ENCODE measurements at places on chromosomes 1 and 21.

GRCh38 chr21:39161064-39161463 is 22.2 kb downstream of the PSMG1 start:
- no peak for DNase-seq

- DNase-seq = no peak
Observed at GRCh38 chr1:21294266-21294989, 4.2 kb upstream of the ECE1 start.

- DNase-seq = no peak
Observed at GRCh38 chr1:34645109-34645688, 109.6 kb upstream of the GJB5 start.

- no peak for DNase-seq
Observed at GRCh38 chr1:214476229-214476985, 75.0 kb downstream of the PTPN14 start.

- DNase-seq = no peak
Observed at GRCh38 chr21:23009360-23009759, 2011.2 kb downstream of the NCAM2 start.

GRCh38 chr1:232998138-232998537 is 47.7 kb downstream of the NTPCR start:
- DNase-seq = no peak

DNA sequence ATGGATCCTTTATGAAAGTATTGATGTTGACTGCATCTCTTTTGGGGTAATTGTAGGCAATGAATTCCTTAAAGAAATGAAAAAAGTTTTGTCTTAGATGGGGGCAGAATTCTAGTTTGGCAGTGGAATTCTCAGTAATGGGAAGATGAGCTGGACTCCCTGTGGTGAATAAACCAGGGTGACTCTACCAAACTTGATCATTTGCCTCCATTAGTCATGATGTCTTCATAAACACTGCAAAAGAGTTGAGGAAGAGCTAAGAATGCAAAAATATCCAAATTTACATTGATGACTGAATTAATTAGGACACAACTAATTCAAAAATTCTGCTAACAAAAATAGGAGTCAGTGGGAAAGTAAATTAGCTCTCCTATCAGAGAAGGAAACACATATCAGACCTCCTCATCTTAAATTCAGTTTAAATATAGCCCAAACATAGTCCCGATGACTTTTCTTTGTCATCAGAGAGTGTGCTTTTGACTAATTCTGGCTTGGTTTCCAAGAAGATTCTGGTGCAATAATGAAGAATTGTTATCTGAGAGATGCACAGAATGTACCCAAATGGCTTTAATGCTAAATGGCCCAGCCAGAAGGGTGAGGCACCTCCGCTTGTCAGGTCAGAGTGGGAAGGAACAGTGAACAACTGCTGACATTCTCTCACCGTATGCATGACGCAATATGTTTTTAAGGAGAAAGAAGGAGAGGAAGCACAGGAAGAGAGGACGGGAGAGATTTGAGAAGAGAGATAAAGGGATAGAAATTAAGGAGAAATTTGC is 525.1 kb downstream of the LMO4 start:
- DNase-seq = no peak

- DNase-seq = no peak
Observed at GRCh38 chr1:215416497-215416896, 150.6 kb upstream of the KCTD3 start.

- DNase-seq = no peak
Observed at GRCh38 chr1:51270751-51271150, 34.7 kb downstream of the RNF11 start.

DNA sequence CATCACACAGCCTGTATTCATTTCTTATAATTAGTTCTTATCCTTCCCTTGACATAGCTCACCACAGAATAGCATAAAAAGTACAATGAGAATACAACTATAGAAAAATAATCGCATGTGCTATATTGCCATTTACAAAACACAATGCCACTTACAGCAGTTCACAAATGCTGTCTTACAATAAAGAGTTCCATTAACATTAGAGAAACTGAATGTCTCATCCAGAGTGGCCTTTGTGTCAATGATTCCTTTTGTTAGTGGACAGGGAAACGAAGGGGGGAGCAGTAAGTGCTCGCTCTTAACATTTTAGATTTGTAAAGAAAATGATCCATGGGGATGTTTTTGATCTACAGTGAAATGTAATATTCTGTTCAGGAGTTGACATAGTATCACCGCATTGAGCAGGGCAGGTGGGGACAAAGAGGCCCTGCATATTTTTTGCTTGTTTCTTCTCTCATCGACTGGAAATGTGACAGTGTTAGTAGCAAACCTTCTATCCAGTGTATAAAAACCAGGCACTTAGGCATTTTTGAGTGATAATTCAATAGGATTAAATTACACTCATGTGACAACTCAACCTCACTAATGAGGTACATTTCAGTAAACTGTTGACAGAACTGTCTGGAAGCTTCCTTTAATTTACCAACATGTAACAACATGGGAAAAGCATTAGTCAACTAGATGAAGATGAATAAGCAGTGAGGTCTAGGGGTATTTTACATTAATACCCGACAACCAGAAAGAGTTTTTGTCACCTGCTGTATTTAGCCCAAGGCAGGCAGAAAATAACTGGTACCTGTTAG is 35.6 kb upstream of the RRP15 start:
- DNase-seq = no peak

DNA sequence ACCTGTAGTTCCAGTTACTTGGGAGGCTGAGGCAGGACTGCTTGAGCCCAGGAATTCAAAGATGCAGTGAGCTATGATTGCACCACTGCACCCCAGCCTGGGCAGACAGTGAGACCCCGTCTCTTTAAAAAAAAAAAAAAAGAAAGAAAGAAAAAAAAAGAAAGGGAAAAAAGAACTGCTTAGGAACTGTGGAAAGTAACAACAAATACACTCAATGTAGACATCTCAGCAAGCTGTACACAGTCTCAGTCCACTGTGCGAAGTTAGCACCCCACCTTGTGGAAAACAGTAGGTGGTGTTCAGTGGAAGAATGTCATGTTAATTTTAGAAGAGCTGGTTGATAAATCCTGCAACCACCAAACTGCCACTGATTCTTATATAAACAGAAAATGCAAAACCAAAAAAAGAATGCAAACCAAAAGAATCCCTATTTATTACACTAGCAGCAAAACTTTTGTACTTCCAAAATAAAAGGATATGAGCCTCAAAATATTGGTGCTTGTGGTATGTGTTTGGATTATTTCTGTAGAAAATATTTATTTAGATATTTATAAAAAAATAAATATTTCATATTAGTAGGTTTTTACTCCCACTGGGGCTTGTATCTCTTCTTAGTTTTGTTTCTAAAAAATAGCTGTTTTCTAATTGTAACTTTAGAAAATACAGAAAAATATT is 31.1 kb downstream of the ALG14 start:
- peak; percentile 49 for DNase-seq

GRCh38 chr1:118151312-118151937 is 33.6 kb downstream of the SPAG17 start:
- no peak for DNase-seq

DNA sequence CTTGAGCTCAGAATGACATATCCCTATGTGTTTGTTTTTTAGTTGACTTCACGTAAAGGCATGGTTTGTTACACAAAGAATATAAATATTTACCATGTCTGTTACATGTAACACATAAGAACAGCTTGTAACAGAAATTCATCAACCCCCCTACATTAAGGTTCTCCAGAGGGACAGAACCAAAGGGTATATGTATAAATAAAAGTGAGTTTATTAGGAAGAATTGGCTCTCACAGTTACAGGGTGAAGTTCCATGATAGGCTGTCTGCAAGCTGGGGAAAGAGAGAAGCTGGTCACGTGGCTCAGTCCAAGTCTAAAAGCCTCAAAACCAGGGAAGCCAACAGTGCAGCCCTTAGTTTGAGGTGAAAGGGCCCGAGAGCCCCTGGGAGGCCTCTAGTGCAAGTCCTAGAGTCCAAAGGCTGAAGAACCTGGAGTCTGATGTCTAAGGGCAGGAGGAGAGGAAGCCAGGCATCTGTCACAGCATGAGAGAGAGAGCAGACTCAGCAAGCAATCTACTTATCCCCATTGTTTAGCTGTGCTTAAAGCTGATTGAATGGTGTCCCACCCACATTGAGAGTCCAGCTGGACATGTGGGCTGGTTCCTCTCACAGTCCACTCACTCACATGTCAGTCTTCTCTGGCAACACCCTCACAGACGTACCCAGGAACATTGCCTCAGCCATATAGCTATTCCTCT is 15.8 kb downstream of the THRAP3 start:
- DNase-seq = no peak

GRCh38 chr1:181251001-181251712 is 162.7 kb downstream of the IER5 start:
- DNase-seq = peak; percentile 59

DNA sequence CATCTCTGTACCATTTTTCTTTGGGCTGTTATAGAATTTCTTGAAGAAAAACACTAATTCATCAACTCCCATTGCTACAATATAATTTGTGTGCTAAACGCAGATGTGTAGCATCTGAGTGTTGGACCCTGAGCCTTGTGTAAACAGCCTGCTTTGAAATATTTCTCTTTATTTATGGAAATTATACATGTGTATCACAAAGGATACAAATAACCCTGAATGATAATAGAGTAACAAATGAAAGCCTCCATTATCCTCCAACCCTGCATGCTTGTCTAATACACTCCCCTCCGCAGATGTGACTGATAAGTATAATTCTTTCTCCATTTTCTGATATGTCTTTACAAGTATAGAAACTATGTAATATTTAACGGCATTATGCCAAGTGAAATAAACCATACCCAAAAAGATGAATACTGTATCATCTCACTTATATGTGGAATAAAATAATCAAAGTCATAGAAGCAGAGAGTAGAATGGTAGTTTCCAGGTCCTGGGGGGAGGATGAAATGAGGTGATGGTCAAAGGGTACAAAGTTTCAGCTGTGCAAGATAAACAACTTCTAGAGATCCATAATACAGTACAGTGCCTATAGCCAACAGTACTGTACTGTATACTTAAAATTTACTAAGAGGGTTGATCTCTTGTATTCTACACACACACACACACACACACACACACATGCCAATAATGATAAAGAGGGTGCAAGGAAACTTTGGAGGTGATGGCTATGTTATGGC is 2.8 kb upstream of the ADAM30 start:
- no peak for DNase-seq

DNA sequence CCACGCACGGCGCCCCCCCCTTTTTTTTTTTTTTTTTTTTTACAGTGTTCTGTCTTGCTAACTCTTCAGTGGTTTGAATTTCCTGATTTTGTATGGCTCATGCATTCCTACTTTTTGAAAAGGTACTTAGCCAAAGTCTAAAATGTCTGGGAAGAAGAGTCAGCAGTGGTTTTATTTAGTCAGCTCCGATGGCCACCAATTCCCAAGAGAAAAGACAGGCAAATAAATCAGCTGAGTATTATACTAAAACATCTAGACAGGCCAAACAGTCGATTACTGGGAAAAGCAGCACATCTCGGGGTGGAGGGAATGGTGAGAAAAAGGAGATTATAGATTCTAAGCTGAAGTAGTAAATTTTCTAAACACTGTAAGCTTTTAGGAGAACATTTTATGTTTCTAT is 192.5 kb upstream of the ZRANB2 start:
- no peak for DNase-seq

DNA sequence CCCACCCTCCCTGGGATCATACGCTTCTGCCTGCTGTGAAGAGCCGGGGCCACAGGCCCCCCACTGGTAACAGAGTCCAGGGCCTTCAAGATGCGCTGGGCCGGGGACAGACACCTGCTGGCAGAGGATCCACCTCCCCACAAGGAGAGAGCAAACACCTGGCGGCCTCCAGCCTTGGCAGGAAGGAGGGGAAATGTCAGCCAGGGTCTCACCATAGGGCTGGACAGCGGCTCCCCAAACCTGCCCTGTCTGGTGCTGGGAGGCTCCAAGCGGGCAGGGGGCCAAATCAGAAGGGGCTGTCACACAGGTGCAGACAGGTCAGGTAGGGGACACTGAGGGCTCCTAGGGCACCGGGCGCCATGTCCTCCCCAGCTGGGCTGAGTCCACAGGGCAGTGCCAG is 58.9 kb downstream of the KCNAB2 start:
- DNase-seq = no peak

GRCh38 chr1:6494627-6495026 is 3.2 kb upstream of the PLEKHG5 start:
- no peak for DNase-seq

DNA sequence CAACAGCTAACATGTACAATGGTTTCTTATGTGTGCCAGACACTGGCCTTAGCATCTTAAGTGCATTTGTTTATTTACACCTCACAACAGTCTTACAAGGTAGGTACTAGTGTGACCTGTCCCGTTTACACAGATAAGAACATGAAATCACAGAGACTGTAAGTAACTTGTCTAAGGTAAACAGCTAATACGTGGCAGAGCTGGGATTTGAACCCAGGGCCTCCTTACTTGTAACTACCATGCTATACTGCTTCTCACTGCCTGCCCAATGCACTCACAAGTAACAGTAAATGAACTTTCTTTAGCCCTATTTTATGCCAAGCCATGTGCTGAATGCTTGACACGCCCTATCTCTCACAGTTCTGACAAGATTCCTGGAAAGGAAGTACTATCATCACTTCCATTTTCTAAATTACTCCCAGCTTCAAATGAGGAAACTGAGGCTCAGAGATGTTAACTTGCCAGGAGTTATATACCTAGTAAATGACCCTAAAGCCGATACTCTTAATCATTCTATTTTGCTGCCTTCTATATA is 25.7 kb upstream of the ROR1 start:
- no peak for DNase-seq

DNA sequence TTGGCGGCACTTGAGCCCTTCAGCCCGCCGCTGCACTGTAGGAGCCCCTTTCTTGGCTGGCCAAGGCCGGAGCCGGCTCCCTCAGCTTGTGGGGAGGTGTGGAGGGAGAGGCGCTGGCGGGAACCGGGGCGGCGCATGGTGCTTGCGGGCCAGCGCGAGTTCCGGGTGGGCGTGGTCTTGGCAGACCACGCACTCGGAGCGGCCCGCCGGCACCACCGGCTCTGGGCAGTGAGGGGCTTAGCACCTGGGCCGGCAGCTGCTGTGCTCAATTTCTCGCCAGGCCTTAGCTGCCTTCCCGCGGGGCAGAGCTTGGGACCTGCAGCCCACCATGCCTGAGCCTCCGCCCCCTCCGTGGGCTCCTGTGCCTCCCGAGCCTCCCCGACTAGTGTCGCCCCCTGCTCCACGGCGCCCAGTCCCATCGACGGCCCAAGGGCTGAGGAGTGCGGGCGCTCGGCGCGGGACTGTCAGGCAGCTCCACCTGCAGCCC is 673.7 kb upstream of the BRINP3 start:
- no peak for DNase-seq

- no peak for DNase-seq
Observed at GRCh38 chr1:218823291-218823900, 350.3 kb upstream of the LYPLAL1 start.

- DNase-seq = no peak
Observed at GRCh38 chr1:12309783-12310742, 80.2 kb downstream of the VPS13D start.

DNA sequence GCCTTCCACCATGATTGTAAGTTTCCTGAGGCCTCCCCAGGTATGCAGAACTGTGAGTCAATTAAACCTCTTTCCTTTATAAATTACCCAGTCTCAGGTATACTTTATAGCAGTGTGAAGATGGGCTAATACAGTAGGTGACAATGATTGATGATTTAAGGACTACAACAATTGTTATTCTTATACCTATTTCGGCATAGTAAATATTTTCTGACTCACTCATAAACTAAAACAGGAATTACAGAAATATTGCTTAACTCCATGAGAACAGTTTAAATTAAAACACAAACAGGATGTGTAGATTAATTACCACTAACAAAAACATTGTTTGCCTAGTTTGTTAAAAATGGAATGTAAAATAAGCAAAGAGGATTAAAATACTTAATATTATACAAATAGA is 839.9 kb downstream of the LTN1 start:
- DNase-seq = no peak
